BJ (cell line): ENCODE measurements at places on chromosomes 6 and 20.

- no peak for DNase-seq
These were observed 31.4 kb downstream of the RAMACL start for GRCh38 chr6:166555086-166555485.

GRCh38 chr6:25536781-25537180 is 115.2 kb upstream of the SCGN start:
- no peak for DNase-seq

DNA sequence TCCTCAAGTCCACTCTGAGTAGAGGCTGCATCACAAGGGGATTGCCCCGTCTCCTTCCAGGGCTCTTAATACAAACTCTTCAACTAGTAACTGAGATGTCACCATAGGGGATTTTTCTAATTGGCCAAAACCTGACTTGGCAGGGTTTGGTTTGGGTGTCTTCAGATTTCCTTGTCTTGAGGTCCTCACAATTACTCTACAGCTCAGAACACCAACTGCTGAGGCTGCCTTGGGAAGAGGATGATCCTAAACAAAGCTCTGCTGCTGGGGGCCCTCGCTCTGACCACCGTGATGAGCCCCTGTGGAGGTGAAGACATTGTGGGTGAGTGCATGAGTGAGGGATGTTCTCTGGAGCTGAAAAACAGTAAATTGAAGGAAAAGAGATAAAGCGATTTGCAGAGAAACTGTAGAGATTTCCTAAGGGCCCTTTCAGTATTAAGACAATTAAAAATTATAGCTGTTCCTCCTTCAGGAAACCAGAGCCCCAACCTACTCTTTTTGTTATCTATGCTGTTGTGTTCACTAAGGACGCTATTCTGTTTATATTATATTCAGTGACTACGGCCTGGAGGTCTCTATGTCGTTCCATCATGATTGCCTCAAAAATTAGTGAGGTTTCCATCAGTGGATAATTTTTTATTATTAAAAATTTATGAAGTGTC is at the start of gene HLA-DQA1:
Gene HLA-DQA1, plus strand, starts transcription at position 188 of the 662 bp plus-strand sequence. Its CDS starts 53 bp downstream, at position 241.
- DNase-seq, result no peak

DNA sequence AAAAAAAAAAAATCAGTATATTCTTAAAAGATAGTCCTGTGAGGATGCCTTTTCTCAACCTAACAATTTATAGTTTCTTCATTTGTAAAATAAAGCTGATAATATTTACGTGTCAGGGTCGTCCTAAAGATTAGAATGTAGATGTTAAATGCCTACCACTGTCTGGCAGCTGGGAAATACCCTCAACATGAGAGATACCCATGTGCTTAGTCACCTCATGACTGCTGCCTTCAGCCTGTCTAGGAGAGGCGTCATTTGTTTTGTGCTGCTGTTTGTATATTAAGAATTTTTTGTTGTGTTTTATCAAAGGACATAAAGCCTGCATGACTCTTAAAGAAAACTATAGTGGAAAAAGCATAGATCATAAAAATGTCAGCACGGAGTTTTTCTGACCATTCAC is 9.5 kb downstream of the FAM120B start:
- no peak for DNase-seq

DNA sequence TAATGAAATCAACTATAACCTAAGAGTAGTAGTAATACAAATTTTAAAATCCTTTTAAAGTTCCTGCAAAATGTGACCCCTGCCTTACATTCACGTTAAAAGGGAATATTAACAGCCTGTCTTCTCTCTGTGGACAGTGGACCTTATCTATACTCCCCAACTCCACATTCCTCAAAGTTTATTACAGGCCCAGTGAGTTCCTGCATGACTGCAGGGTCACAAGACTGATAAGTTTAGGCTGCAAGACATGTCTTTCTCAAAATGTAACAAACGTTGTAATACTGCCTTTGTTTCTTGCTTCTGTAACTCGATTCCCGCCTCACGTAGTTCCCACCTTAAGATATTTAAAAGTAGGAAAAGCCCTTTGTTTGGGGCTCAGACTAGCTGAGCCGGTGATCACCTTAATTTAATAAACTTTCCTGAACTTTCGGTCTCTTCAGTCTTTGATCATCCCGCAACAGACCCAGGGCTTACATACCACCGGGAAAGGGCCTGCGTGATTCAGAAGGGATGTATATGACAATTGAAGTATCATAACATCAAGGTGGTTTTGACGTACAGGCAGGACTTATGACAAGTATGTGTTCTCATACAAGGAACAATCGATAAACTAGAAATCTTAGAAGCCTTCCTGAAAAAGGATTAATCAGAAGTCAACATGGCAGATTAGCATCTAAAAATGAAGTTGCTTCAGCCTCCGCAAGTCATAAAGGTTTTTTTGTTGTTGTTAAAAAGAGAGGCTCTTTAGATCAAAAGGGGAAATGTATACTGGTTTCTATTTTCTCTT is 3.0 kb downstream of the IL22RA2 start:
- DNase-seq, result no peak

GRCh38 chr20:40741507-40742106 is 52.6 kb upstream of the MAFB start:
- no peak for DNase-seq

DNA sequence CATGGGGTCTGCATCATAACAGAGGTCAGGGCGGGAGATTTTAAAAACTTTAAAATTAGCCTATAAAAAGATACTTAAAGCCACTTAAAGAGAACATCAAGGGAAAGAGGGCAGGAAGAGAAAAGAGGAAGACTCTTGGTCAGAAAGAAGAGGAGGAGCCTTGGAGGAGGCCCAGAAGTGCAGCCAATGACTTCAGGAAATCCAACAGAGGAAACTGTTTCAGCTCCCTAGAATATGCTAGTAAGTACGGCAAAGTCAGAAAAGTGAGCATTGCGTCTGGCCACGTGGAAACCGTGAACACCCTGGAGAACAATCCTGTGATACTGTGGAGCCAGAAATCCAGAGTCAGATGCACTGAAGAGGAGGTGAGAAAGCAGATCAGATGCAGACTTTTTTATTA is 22.5 kb upstream of the NHSL1 start:
- no peak for DNase-seq

DNA sequence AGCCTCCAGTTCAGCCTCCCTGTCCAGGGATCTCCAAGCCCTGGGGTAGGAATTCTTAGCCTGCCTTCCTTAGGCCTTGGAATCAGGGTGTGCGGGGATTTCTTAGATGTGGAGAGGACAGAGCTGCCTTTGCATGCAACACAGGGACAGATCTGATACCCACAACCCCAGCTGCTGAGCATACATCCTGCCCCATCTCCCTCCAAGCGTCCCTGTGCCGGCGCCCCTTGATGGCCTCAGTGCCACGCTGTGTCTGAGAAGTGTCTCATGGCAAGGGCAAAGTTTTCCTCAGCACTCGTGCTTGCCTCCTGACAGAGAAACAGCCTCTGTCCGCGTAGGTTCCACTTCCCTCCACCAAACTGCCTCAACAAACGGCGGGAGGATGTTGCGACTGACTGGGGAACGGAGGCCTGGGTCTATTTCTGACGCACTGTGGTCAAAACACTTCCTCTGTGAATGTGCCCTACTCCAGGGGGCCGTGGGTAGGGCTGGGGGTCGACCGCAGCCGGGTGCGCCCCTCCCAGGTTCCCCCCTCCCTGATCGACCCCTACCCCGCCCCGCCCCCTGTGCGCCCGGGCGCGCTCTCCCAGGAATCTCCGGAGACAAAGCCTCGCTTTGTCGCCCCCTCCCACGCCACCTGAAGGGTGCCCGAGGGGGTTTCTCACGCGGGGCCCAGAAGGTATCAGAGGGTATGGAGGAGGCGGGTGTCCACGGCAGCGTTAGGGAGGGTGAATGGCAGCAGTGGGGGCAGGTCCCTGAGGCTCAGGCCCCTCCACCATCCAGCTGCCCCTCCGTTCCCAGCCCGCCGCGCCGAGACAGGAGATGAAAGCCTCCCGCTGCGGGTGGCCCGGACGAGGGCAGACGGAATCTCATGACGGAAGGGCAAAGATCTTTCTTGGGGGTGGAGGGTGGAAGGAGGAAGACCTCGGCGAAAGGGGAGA is 806 bp downstream of the MICAL1 start:
- no peak for DNase-seq
